ENCODE measurements at places on chromosomes 3 and 15.

GRCh38 chr15:48309740-48310139 lies 21.5 kb upstream of the DUT start:
- DNase-seq: no peak

- DNase-seq: no peak
Measured at GRCh38 chr3:74001436-74001835, 376.7 kb upstream of the PDZRN3 start.

- no peak for DNase-seq
Measured at GRCh38 chr3:72816862-72817355, 31.3 kb downstream of the SHQ1 start.

- DNase-seq: no peak
Measured at GRCh38 chr3:10779293-10779805, 36.7 kb upstream of the SLC6A11 start.

Data from NCI-H1436 treated with DMSO at 0.1 percent for 48 hours (cell line).